ENCODE measurements at places on chromosomes 6 and 20. TPM values are rescaled to one million over a fixed set of nuclear protein-coding genes. Genes with fewer than 3 reads are reported as not detected.

The CENPB gene
- 43.1 TPM for total RNA-seq

The C20orf202 gene
- not detected for total RNA-seq

The OR2H1 gene
- total RNA-seq = not detected

DNA sequence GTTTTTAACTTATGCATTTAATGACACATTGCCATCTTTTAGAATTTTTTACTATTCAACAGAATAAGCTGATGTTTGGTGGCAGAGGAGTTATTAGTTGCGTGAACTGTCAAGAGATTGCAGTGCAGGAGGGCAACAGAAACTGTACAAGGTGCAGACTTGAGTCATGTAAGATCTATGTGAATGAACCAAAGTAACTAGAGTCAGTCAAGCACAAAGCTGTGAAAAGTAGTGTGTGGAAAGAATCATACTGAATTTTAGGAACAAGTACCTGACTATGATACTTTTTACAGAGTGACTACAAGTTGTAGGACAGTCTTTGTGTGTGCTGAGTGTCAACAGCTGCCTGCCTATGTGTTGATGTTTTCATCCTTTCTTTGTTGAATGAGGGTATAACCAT lies 2.7 kb upstream of the C6orf163 start:
- no peak for DNase-seq
- no peak overlapping the region for H3K4me3 ChIP-seq
- no peaks in the 10 kb centered on the region for H3K36me3 ChIP-seq
- no peak overlapping the region for H3K27ac ChIP-seq
- peaks cover 9% of the 10 kb centered on the region for H3K4me1 ChIP-seq

The KIFC1 gene
- 4.4 TPM for total RNA-seq

DNA sequence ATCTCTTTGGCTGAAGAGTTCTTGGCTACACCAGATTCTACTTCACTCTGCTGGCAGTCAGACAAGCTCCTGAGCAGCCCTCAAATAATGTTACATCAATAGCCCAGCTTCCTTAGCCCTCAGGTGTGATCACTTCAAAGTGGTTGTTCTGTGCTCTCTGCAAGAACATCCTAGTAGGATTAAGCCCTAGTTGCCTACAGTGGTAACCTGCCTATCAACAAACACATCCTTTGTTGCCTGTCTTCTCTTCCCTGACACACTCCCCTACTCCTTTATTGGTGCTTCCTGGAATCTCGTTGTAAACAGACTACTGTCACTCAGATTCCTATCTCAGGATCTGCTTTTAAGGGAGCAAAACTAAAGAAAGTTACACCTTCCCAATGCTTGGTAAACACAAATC lies 45.1 kb upstream of the TASP1 start:
- no peaks in the 10 kb centered on the region for H3K27me3 ChIP-seq
- H3K4me3 ChIP-seq = no peak overlapping the region
- no peak overlapping the region for H3K27ac ChIP-seq
- H3K4me1 ChIP-seq = no peaks in the 10 kb centered on the region
- DNase-seq = no peak

- no peak for DNase-seq
- no peaks in the 10 kb centered on the region for H3K36me3 ChIP-seq
- no peaks in the 10 kb centered on the region for H3K27me3 ChIP-seq
- no peak overlapping the region for H3K27ac ChIP-seq
These were observed 70.4 kb downstream of the SAMD5 start for GRCh38 chr6:147578883-147579282.

GRCh38 chr20:46820682-46821081 lies 74.0 kb upstream of the EYA2 start:
- H3K36me3 ChIP-seq = no peaks in the 10 kb centered on the region
- peaks cover 3% of the 10 kb centered on the region for H3K4me1 ChIP-seq
- no peak overlapping the region for H3K4me3 ChIP-seq
- no peak for DNase-seq
- no peaks in the 10 kb centered on the region for H3K27me3 ChIP-seq
- H3K27ac ChIP-seq = no peak overlapping the region

DNA sequence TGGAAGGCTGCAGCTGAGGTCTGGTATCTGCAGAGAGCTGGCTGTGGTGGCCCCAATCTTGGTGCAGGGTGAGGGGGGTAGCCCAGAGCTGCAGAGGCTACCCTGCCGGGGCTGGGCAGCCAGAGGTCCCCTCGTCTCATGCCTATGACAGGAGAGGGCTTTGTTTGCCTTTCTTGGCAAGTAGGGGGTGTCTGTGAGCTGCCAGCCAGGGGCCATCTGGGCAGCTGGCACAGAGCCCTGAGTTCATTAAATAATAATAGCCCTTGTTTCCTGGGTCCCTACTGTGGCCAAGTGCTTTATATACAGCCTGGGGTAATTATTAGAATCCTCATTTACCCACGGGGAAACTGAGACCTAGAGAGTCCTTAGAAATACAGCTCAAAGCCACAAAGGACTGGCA lies 66.6 kb downstream of the EZR start:
- H3K27me3 ChIP-seq = no peaks in the 10 kb centered on the region
- H3K4me3 ChIP-seq = no peak overlapping the region
- H3K27ac ChIP-seq = no peak overlapping the region
- no peaks in the 10 kb centered on the region for H3K36me3 ChIP-seq

- no peak overlapping the region for H3K4me3 ChIP-seq
- no peak overlapping the region for H3K27ac ChIP-seq
- H3K4me1 ChIP-seq = no peaks in the 10 kb centered on the region
- DNase-seq = no peak
- no peaks in the 10 kb centered on the region for H3K36me3 ChIP-seq
These were observed 107.9 kb downstream of the GPX5 start for GRCh38 chr6:28633445-28634215.

- H3K27ac ChIP-seq = no peak overlapping the region
- H3K4me3 ChIP-seq = no peak overlapping the region
- H3K4me1 ChIP-seq = no peaks in the 10 kb centered on the region
- H3K36me3 ChIP-seq = no peaks in the 10 kb centered on the region
- H3K27me3 ChIP-seq = no peaks in the 10 kb centered on the region
These were observed 20.8 kb downstream of the DAAM2 start for GRCh38 chr6:39812853-39813533.

Data from right lobe of liver (tissue), 6 donors.